A549 (cell line): ENCODE measurements at places on chromosomes 3 and 15. TPM values are rescaled to one million over a fixed set of nuclear protein-coding genes. Genes with fewer than 3 reads are reported as not detected.

- DNase-seq = peak; percentile 71
Measured at GRCh38 chr15:68550498-68551295, 28.1 kb upstream of the CORO2B start.

- no peak for DNase-seq
Measured at GRCh38 chr3:194053136-194053535, 82.8 kb upstream of the HES1 start.

DNA sequence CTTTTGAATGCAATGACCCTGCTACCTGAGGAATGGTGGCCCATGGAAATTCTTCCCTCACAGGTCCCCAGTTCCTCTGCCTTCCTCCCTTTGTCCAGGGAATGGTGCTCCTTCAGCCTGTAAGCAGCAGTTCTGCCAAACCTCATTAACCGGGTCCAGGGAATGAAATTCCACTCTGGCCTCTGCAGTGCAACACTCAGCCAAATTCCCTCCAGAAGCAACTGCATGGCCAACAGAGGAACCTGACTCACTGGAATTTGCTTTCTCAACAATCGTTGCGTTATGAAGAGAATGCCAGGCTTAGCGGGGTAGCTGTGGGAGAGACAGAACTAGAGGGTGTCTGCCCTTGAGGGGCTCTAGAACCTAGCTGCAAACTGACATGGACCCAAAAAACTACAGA is 449.4 kb upstream of the PROK2 start:
- DNase-seq = no peak

DNA sequence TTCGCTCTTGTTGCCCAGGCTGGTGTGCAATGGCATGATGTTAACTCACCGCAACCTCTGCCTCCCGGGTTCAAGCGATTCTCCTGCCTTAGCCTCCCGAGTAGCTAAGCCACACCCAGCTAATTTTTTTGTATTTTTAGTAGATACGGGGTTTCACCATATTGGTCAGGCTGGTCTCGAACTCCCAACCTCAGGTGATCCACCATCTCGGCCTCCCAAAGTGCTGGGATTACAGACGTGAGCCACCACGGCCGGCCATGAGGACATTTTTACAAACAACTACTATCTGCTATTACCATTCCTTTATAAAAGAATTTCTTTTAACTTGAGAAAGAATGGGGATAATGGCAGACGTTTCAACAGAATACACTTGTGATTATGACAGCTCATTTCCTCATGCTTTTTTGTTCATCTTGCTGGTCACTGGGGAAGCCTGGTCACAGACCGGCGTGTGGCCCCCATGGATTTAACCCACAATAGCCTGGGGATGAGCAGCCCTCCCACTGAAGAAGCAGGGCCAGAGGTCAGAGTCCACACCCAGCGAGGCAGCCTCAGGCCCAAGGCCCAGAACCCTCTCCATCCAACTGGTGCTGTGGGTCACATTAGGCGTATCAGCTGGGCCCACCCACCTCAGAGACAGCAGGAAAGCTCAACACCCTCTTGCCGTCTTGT is 112.0 kb downstream of the LIPC start:
- DNase-seq = no peak

- no peak for DNase-seq
Measured at GRCh38 chr3:164732166-164732565, 346.1 kb downstream of the SI start.

The GASK1A gene
- not detected in 3 replicates for polyA plus RNA-seq

DNA sequence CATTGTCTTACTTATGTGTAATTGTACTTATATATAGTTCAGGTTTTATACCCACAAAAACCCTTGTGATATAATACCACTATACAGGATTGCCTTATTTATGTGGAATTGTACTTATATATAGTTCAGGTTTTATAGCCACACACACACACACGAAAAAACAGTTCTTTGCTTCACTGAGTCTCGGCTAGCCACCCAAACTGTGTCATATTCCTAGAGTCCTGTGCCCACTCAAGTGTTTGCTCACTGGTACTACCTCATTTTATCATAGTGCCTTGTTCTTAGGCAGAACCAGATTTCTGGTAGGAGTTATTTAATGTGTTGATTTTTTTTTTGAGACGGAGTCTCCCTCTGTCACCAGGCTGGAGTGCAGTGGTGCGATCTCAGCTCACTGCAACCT is 12.5 kb downstream of the RASA2 start:
- no peak for DNase-seq

DNA sequence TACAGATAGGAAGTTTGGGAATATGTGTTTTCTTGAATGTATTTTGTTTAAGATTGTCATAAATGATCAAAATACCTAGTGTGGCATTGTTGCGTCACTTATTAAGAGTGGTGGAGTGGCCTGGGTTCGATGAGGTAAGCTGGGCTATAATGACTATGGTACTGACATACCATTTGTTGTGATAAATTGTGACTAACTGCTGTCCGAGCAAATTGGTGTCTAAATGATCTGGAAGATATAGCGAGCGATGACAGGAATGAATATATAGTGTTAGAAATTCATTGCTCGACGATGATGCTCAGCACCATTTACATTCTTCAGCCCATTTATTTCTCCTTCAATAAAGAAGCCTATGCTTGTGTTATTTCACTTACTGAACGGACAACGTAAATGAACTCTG is 123.3 kb downstream of the MCTP2 start:
- no peak for DNase-seq

- DNase-seq = no peak
Measured at GRCh38 chr3:120773932-120774331, 31.4 kb downstream of the GTF2E1 start.

GRCh38 chr15:46129145-46129544 is 494.3 kb downstream of the SQOR start:
- DNase-seq = no peak

GRCh38 chr3:46393011-46393410 is 13.9 kb downstream of the CCR5AS start:
- no peak for DNase-seq

The DZIP1L gene
- polyA plus RNA-seq = 5.2 to 7.0 TPM (median 6.9 TPM) in 3 replicates

GRCh38 chr15:101266787-101267186 is 10.5 kb downstream of the SELENOS start:
- DNase-seq = no peak

GRCh38 chr15:47846876-47847275 is 129.6 kb downstream of the SEMA6D start:
- no peak for DNase-seq

- DNase-seq = peak; percentile 18
Measured at GRCh38 chr3:35908366-35909232, 269.3 kb downstream of the ARPP21 start.

DNA sequence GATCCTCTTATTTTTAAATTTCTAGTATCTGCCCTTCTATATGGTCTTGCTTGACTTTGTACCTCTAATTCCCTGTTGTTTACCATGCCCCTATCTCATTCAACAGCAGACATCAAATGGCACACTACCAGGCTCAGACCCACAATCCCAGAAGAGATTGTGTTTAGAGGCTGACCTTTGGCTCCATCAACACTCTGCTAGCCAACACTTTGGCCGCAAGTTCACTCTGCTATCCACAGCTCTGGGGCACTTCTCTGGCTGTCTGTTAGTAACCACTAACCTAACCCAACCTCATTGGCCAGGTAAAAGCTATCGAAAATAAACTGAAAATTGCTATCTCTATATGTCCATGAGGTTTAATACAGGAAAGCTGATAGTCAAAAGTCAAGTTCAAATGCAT is 646.0 kb upstream of the CCDC54 start:
- no peak for DNase-seq

- DNase-seq = no peak
Measured at GRCh38 chr3:182812123-182812522, 18.8 kb downstream of the ATP11B start.

The PLXNA1 gene
- polyA plus RNA-seq = 12.8 to 17.5 TPM (median 16.3 TPM) in 3 replicates

DNA sequence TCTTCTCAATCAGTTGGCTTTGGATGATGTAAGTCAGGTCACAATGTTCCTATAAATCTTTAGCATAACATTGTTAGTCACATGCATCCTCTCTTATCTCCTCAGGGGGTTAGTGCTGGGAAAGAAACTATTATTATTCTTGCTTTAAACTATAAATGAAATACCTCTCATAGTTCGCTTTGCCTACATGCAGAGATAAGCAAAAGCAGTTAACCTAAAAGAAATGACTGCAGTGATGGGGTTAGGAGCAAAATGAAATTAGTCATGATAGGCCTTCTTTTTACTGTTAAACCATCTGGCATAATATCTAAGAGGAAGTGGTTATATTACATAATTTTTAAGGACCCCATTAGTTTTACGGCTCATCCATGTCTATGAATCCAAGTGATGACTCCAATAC is 91.7 kb upstream of the IGSF10 start:
- no peak for DNase-seq

The ZDHHC23 gene
- polyA plus RNA-seq = 2.8 to 3.6 TPM (median 3.1 TPM) in 3 replicates

DNA sequence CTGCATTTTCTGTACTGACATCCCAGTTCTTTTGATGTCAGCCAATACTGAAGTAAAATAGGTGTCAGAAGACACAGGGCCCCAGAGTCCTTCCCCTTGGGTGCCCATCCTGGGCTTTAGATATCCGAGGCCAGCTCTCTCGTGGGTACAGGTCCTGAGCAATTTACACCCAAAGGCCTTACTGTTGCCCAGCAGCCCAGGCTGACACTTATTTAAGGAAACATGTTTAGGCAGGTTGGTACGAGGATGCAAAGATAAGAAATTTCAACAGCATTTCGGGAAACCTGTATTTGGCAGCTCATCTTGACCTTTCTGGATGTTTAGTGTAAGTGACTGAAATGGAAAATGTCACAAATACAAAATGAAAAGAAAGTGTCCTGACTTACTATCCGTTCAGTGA is 130.0 kb upstream of the IL12A start:
- DNase-seq = no peak

GRCh38 chr3:21645121-21645897 is 105.7 kb downstream of the ZNF385D start:
- DNase-seq = no peak

DNA sequence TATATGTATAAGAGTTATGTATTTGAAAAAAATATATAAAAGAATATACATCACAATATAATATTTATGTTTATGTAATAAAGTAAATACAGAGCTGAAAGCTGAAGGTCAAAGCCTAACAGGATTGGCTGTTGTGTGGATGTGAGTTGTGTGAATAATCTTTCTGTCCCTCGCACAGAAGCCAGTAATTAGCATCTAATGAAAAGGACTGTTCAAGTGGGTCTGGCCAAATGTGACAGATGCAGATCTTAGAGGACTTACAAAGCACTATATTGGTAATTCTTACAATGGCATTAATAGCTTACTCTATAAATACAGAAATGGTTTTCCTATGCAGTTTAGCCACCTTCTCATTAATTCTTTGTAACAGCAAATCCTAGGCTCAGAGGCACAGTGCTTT is 2.4 kb downstream of the MKRN3 start:
- no peak for DNase-seq

The SCN11A gene
- 0.01 TPM in 1 of 3 replicates, not detected in the others for polyA plus RNA-seq

The SERP1 gene
- 82.9 to 85.8 TPM (median 84.3 TPM) in 3 replicates for polyA plus RNA-seq

The TMEM115 gene
- polyA plus RNA-seq = 22.0 to 26.8 TPM (median 26.8 TPM) in 3 replicates

DNA sequence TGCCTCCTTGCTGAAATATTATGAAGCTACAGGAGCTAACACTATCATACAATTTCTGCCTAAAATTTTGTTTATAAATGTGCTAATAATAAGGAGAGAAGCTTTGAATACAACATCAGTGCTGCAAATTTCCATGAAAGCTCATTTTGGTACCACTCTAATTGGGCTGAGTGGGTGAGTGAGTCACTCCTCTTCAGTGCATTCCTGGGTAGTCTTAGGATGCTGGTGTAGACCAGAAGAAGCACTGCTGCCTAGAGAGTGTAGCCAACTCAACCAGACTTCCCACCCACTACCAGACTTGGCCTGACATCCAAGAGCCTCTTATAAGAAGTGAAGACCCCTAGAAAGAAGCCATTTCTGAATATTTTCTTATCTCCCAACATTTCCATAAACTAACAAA is 32.5 kb upstream of the CCDC54 start:
- no peak for DNase-seq

GRCh38 chr3:39748763-39749162 is 60.6 kb upstream of the MYRIP start:
- no peak for DNase-seq

The PARP14 gene
- polyA plus RNA-seq = 7.5 to 8.7 TPM (median 8.7 TPM) in 3 replicates

DNA sequence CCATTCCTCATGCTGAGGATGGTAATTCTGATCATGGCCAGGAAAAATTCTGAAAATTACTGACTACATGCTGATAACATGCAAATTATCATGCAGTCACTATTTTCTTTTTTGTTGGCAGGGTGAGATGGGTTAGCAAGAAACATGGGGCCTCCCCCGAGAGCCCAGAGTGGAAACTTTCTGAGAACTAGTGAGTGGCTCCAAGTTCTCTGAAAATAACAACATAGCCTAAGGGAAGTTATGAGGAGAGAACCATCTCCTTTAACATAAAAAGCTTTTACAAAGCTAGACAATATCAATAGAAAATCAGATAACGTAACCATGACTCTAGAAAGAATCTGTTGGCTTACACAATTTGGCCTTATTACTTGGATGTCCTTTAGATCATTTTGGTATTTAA is 254.2 kb downstream of the PLOD2 start:
- no peak for DNase-seq

GRCh38 chr3:3998140-3998922 is 199.1 kb downstream of the LRRN1 start:
- no peak for DNase-seq

The TASOR gene
- polyA plus RNA-seq = 33.5 to 35.4 TPM (median 35.4 TPM) in 3 replicates

DNA sequence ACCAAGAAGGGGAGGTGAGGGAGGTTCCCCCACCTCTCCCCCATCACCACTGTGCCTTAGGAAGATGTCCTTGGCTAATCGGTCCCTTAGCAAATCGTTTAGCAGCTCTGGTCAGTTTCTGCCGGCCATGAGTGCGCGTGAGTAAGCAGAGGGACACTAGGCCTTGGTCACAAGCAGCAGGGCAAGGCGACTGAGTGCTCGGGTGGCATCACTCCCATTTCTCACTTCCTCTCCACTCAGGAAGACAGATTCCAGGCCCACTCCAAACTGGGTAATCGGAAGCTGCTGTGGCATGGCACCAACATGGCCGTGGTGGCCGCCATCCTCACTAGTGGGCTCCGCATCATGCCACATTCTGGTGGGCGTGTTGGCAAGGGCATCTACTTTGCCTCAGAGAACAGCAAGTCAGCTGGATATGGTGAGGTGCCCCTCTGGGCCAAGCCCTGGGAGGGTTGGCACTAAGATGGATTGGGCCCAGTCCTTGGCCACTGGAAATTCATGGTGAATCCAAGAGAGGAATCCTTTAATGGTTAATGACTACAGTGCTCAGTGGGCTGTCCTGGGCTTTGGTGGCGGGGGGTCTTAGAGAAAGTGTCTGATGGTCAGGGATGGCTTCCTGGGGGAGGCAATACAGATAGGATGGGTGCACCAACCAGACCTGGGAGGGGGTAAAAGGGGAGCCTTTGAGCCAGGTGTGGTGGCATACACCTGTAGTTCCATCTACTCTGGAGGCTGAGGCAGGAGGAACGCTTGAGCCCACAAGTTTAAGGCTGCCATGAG is 4.0 kb downstream of the PARP3 start:
- DNase-seq = no peak

GRCh38 chr3:191158815-191159214 is 40.2 kb upstream of the OSTN start:
- no peak for DNase-seq

The GPR160 gene
- polyA plus RNA-seq = 2.0 TPM in 3 replicates

The EOGT gene
- polyA plus RNA-seq = 8.6 to 10.0 TPM (median 9.3 TPM) in 3 replicates

The SLC9A9 gene
- 0.10 to 0.30 TPM (median 0.22 TPM) in 3 replicates for polyA plus RNA-seq

GRCh38 chr3:25542492-25543039 is 114.5 kb downstream of the RARB start:
- DNase-seq = no peak
